Aorta (tissue), 5 donors: ENCODE measurements at places on chromosomes 5 and 9.

DNA sequence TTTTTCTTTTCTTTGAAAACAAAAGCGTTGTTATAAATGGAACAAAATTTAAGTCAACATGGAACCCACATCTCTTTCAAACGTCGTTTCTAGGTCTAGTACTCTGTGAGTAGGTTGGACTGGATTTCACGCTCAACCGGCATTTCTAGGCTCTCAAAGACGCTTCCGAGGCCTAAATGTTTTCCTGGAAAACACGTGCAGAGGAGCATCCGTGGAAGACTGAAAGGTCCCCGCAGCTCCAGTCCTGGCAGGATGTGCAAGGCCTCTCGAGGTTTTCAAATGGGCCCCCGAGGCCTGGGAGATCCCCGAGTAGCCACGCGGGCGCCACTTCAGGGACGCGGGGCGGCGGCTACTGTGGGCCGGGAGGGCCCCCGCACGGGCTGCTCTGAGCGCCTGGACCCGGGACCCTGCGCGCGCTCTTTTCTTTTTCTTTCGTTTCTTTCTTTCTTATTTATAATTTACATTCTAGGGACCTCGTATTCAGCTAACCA, 4.2 kb upstream of the IRX2 start:
- no peaks in the 10 kb centered on the region for H3K27me3 ChIP-seq
- H3K27ac ChIP-seq = no peak overlapping the region
- no peaks in the 10 kb centered on the region for H3K36me3 ChIP-seq
- H3K4me3 ChIP-seq = no peak overlapping the region
- DNase-seq = no peak
- no peaks in the 10 kb centered on the region for H3K4me1 ChIP-seq

DNA sequence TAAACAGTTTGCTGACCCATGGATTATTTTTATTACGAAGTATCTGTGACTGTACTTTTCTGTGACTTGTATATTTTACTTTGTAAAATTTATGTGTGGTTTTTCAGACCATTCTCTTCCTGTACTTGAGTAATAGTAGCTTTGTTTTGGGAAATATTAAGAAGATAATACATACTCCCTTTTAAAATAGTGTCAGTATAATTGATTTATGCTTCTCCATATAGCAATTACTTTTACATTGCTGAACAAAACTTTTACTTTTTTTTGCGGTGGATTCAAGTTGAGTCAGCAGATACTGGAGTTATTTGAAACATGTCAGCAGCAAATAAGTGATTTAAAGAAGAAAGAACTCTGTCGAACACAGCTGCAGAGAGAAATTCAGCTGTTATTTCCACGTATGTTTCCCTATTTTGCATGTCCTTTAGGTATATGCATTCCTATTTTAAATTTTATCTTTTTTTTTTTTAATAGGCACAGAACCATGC, 28.4 kb downstream of the TENT2 start:
- no peak for DNase-seq
- H3K27me3 ChIP-seq = no peaks in the 10 kb centered on the region
- H3K27ac ChIP-seq = no peak overlapping the region
- no peak overlapping the region for H3K4me3 ChIP-seq
- no peaks in the 10 kb centered on the region for H3K36me3 ChIP-seq

GRCh38 chr9:107805201-107805600, 315.6 kb upstream of the KLF4 start:
- DNase-seq = no peak
- H3K27ac ChIP-seq = no peak overlapping the region
- no peaks in the 10 kb centered on the region for H3K27me3 ChIP-seq

DNA sequence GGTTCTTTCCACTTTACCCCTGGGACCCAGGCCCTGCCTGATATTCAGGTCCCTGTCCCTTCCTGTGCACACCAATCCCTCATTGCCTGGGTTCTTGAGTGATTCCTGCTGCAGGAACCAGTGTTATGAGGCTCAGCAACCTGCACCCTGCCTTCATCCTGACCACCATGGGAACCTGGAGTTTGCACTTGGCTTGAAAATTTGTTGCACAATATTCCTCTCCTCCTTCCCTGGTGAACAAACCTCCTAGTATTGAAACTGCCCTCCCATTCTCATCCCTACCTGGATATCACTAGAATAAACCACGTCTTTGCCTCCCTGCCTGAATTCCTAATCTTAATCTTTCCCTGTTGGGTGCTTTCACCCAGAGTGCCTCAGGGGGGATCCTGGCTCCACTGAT, 52.1 kb upstream of the AFAP1L1 start:
- H3K27me3 ChIP-seq = no peaks in the 10 kb centered on the region
- H3K27ac ChIP-seq = no peak overlapping the region
- no peak overlapping the region for H3K4me3 ChIP-seq
- no peak for DNase-seq
- H3K36me3 ChIP-seq = no peaks in the 10 kb centered on the region

GRCh38 chr9:78292716-78293497, 4.0 kb upstream of the PSAT1 start:
- no peak overlapping the region for H3K4me3 ChIP-seq
- no peaks in the 10 kb centered on the region for H3K27me3 ChIP-seq
- H3K36me3 ChIP-seq = no peaks in the 10 kb centered on the region
- no peaks in the 10 kb centered on the region for H3K4me1 ChIP-seq
- H3K27ac ChIP-seq = no peak overlapping the region
- DNase-seq = no peak

DNA sequence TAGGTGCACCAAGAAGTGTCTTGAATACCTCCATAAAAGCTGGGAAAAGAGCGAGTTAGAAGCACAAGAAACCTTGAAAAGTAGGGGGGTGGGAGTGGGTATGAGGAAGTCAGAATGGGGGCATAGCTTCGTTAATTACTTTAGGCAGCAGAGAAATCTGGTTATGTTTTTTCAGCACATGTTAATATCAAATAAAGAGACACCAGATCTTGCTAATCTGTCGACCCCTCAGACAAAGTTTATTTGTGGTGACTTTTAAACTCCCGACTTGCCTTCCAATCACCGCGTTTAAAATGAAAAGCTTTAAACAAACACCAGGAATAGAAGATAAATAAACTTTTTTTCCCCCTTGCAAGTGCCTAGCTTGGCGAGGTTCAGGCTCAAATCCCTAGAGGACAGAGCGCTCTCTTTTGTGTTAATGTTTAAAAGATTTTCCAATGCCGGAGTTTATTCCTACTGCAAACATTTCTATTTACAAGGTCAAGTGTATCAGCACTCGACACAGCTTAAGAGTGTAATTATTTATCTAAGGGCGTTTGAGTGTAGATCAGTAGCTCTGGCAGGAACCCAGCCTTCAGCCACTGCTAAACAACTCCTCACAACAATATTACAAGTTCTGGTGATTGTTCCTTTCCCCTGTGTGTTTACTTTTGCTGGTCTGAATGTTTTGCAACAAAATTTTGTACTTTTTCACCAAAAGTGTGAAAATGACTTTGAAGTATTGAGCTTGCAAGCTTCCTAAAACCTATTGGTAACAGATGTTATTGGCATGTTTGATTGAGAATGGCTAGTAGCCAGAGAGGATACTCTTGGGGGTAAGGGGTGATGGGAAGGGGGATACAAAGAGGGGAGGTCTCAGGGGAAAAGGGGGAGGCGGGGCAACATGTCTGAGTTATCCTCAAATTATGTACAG, 3.8 kb downstream of the GAS1 start:
- no peaks in the 10 kb centered on the region for H3K27me3 ChIP-seq
- H3K27ac ChIP-seq = no peak overlapping the region
- no peak for DNase-seq
- no peaks in the 10 kb centered on the region for H3K4me1 ChIP-seq

- no peak for DNase-seq
- no peak overlapping the region for H3K27ac ChIP-seq
- H3K4me3 ChIP-seq = no peak overlapping the region
- H3K27me3 ChIP-seq = no peaks in the 10 kb centered on the region
Measured at GRCh38 chr9:122382901-122383850, 12.4 kb downstream of the PTGS1 start.

DNA sequence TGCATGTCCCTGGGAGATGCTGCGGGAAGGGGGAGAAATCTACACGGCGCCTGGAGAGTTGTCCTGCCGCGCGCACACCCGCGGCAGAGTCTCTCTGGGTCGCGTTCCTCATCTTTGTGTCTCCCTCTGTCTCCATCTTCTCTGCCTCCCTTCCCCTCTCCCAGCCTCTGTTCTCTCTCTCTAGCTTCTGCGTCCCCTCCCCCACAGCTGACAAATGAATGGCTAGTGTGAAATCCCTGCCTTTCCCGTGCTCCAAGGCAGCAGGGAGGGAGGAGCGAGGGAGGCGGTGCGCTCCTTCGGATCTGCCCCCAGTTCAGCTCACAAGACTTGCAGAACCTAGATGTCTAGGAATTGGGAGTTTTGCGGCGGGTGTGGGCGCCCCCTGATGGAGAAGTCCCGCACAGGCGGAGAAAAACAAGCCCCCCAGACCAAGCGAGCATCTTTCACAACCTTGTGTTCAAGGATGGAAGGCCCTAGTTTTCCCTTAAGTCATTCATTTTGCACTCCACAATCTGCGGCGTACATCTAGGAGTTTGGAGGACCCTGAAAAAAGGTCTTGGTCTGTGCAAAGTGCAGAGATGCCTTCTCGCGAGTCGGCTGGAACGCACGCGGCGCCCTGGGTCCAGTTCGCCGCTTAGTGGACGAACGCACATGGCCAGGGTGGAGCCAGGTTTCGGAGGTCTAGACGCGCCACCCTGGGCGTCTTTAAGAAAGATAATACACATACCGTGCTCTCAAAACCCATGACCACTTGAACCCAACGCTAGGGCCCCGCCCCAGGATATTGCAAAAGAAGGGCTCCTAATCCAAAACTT, 2.0 kb downstream of the VCAN start:
- no peaks in the 10 kb centered on the region for H3K27me3 ChIP-seq
- DNase-seq = peak; percentile 97
- H3K27ac ChIP-seq = peak overlapping the region; percentile 23
- H3K4me3 ChIP-seq = peak overlapping the region; percentile 67
- H3K4me1 ChIP-seq = no peaks in the 10 kb centered on the region
- no peaks in the 10 kb centered on the region for H3K36me3 ChIP-seq
